NCI-H2227 treated with DMSO at 0.1 percent for 48 hours (cell line): ENCODE measurements at places on chromosomes 3 and 15.
A peak's percentile ranks its signal among the peaks of the same experiment; 100 is the strongest.

- DNase-seq = no peak
Observed at GRCh38 chr15:77846986-77847385, 214.3 kb upstream of the LINGO1 start.

GRCh38 chr3:61537366-61537765 lies 24.0 kb upstream of the PTPRG start:
- DNase-seq = peak; percentile 31

- no peak for DNase-seq
Observed at GRCh38 chr3:27138562-27138961, 230.6 kb downstream of the NEK10 start.

GRCh38 chr3:98824256-98824655 lies 61.1 kb downstream of the ST3GAL6 start:
- no peak for DNase-seq

GRCh38 chr3:197305854-197306253 lies 7.4 kb upstream of the DLG1 start:
- DNase-seq = no peak

DNA sequence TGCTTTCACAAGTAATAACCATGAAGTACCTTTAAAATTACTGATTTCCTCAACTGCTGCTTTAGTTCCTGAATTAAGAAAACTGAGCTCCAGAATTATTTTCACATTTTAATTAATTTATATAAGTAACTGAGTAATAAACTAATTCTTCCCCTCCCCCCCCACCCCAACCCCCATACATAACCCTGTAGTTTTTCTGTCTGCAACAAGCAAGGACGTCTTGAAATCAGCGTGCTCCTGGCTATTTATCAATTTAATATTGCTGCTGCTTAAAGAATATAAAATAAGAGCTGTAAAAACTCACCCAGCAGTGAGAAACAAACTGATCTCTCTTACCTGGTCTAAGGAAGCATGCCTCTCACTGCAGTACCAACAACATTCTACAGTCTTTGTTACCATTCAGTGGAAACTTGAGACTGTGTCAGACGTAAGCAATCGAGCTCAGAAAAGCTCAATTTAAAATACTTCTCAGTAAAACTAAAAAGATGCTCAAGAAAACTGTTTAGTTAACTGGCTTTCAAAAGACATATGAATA lies 121.0 kb downstream of the TFDP2 start:
- DNase-seq = peak; percentile 23
